Activated T-cell treated with anti-CD3 and anti-CD28 coated beads for 48 hours (primary cell): ENCODE measurements at places on chromosomes 6 and 20.

DNA sequence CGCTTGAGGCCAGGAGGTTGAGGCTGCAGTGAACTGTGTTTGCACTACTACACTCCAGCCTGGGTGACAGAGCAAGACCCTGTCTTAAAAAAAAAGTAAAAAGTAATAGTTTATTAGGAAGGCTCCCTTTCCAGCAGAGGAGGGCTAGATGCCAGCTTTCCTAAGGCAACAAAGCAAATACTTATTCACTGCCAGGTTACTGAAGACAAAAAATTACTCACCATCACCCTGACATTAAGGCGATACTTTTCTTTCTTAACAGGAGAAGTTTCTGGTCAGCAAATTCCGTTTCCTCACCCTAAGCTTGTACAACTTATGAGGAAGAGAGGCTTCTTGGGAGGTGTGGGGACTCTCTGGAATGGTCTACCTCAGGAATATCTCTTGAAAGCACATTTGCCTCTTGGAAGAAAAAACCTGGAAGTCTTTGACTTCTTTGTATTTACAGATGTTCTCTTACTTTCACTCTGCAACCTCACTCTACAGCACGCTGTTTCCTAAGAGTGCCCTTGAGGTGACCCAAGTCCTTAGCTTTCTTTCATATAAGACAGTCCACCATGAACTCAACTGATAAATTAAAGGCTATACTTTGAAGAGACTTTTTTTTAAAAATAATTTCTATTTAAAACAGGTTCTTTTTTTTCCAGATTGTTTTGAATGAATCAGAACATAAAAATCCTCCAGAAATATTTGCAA lies 52.9 kb upstream of the TRAF3IP2 start:
- no peak for DNase-seq

GRCh38 chr6:17167327-17167979 lies 65.6 kb downstream of the STMND1 start:
- DNase-seq: no peak

- DNase-seq: no peak
These were observed 10.6 kb upstream of the CST7 start for GRCh38 chr20:24938498-24938897.

GRCh38 chr6:110211753-110212152 lies 31.5 kb downstream of the CDC40 start:
- DNase-seq: no peak

DNA sequence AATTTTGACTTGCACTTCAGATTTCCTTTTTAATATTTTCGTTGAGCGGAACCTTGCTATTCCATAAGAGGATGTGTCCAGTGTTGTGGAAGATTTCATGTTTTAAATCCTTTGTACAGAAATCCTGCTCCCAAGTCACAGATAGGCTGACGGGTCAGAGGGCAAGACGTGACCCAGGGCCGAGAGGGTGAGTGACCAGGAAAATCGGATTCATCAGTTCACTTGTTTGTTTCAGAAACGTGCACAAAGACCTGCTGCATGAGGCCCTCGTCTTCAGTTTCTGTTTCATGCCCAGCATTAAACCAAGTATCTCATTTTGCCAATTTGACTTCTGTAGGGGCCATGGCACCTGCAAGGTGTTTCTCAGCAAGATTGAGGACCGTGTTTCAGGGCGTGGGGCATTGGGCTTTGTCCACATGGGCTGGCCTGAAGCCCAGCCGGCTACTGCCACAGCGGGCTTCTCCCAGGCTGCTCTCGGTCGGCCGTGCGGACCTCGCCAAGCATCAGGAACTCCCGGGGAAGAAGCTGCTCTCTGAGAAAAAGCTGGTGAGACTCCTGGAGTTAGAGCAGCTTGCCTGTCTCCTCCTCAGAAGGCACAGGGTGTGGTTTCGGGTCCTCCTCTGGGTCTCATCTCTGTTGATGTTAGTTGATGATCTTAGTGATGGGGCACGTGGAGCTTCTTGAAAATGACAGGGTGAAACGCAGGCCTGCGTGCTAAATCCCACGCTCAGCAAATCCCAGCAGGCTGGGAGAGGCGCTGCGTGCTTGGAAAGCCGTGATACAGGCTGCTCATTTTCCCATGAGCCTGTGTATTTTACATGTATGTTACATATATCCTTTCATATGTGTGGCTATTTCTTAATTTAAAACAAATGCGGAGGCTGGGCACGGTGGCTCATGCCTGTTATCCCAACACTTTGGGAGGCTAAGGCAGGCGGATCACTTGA lies 10.5 kb downstream of the MTG2 start:
- no peak for DNase-seq

- no peak for DNase-seq
These were observed 10.5 kb downstream of the NT5E start for GRCh38 chr6:85460154-85460920.

DNA sequence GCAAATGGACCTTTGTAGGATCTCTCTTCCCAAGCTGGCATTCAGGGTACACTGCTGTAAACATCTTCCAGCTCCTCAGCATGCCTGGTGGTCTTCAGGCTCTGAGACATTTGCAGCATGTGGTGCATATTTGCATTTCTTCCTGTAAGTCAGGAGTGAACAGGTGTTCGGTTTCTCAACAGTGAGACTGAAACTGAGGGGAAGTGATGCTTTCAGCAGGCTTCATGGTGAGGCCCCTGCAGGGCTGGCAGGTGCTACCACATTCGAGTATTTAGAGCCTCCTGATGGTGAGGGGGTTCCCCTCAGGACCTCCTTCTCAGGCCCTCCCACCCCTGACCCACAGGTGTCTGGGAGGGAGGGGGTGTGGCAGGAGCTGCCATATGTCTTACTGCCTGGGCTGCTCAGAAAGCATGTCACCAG lies 15.1 kb downstream of the MYBL2 start:
- no peak for DNase-seq

GRCh38 chr6:31368461-31368860 lies 11.5 kb upstream of the HLA-B start:
- DNase-seq: no peak

GRCh38 chr20:50776122-50776817 lies 18.6 kb upstream of the BCAS4 start:
- DNase-seq: no peak

DNA sequence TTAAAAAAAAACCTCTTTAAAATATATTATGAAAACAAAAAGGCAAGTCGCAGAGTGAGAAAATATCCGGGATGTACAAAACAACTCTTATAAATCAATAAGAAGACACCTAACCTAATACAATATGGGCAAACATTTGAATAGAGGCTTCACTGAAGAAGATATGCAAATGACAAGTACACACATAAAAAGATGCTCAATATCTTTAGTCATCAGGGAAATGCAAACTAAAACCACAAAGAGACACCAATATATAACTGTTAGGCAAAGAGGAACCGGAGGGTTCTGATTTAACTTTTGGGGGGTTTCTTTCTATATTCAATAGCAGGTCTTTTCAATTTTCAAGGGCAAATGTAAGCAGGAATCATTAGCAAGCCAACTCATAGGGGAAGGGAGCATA lies 480.7 kb upstream of the SPTLC3 start:
- DNase-seq: no peak

GRCh38 chr6:41600499-41601247 lies 37.6 kb upstream of the MDFI start:
- DNase-seq: no peak

DNA sequence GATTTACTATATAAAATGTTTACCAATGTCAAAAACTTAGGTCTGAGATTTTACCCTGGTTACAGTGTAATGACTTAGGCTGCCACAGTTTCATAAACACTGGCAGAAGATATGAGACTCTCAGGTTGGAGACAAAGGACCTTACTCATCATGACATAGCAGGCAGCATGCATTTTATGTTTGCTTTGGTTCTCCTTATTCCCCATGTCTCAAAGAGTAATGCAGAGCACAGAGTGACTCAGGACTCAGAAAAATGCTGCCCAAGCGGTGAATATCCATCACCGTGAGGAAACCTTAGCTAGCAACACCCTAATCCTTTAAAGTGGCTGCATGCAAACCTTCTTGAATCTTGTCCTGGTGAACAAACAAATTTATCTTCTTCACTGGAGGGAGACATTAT lies 112.1 kb upstream of the EYS start:
- DNase-seq: no peak

DNA sequence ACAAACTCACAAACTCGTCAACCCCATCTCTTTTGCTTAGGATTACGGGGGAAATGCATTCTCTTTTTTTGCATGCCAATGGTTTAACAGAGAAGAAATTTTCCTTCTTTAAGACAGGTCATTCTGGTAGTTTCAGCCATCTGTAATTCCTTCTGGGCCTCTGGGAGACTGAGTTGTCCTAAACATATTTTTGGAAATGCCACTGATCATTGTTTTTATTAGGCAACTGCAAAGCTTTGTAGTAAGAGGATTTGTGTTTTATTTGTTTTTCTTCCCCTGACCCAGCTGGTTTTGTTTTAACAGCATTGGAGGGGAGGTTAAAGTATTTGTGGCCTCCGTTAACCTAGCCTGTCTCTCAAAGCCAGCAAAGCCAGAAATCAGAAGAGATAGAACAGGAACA lies 73.1 kb upstream of the ISM1 start:
- DNase-seq: no peak

DNA sequence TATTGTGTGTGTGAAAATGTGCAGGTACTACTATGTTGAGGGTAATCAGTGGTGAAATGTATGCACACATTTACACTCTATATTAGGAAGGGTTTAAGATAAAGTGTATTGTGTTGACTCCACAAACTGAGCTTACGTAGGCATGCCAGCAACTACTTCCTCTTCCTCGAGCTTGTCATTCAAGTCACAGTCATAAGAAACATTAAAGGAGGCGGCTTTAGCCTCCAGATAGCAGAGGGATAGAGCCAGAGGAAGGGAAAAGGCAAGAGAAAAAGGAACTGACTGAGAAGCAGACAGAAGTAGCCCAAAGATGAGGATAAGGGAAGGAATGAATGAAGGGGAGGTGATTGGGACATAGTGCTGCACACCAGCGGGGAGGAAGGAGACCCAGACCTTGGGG lies 55.2 kb downstream of the SMLR1 start:
- no peak for DNase-seq

- DNase-seq: no peak
These were observed 3.9 kb upstream of the CLDN20 start for GRCh38 chr6:155259897-155260296.

GRCh38 chr20:62872184-62872847 lies 10.7 kb upstream of the TCFL5 start:
- DNase-seq: no peak

- DNase-seq: peak; percentile 51
These were observed 27.0 kb downstream of the HECA start for GRCh38 chr6:139161817-139162284.

DNA sequence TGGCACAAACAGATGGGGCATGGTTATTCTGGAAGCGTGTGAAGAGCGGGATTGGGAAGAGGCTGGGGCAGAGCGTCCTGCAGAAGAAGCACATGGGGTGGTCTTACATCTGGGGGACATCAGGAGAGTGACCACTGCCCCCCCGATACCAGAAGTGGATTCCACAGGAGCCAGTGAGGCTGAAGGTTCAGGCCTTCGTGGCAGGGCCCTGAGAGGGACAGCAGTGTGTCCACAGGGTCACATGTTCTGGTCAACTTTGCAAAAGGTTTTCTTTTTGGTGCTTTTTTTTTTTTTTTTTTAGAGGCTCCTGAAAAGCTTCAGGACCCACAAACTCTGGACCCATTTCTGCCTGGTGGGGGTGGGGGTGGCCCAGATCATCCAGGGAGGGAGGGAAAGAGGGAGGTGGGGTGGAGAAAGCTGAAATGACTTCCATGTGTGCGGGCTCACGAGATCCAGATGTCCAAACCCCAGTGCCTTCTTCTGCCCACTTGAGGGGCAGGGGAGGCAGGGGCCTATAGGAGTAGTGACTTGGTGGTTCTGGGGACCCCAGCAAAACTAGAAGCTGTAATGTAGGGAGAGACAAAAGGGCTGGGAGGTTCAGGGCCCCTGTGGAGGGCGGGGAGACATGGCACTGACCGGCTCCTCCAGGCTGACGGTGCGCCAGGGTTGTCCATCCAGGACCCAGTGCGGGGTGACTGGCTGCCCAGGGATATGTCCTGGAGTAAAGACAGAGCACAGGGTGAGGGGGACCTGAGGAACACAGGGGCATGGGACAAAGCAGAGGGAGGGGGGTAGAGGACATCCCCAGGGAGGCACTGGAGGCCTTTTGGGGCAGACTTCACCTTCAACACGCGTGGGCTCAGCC lies 2.7 kb downstream of the ADAM33 start:
- DNase-seq: no peak

DNA sequence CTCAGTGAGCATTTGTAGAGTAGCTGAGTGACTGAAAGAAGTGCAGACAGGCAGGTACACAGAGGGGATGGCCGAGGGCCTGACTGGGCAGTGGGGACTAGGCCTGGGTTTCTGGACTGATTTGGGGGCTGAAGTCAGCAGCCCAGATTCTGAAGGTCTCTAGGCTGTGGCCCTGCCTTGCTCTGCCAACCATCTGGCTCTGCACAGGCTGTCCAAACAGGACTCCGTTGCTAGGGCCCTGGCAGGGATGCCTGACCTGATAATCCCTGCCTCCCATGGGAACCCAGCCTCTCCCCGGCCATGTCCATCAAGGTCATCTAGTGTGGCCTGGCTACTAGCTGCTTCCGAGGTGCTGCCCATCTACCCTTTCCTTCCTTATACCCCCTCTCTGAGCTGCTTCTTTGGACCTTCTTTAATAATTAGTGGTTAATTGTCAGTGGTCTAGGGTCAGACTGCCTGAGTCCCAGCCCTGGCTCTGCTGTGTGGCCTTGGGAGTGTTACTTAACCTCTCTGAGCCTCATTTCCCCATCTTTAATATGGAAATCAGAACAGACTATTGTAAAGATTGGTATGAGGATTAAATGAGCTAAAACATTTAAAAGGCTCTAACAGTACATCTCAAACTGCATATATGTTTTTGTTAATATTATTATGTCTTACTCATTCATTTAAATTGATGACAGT lies 137.9 kb downstream of the VEGFA start:
- DNase-seq: no peak
